Activated CD4-positive, alpha-beta T cell treated with anti-CD3 and anti-CD28 coated beads, Interleukin-2, amount 10 ng/mL, durations not matched to agents 24 days and 14 days (primary cell): ENCODE measurements at places on chromosomes 2 and 18. TPM values are rescaled to one million over a fixed set of nuclear protein-coding genes. Genes with fewer than 3 reads are reported as not detected.

- H3K4me3 ChIP-seq, result no peak overlapping the region
- no peaks in the 10 kb centered on the region for H3K27me3 ChIP-seq
- no peak for DNase-seq
- peaks cover 23% of the 10 kb centered on the region for H3K36me3 ChIP-seq
- H3K27ac ChIP-seq, result peak overlapping the region; percentile 56
Measured at GRCh38 chr2:227351639-227352038, 26.6 kb downstream of the MFF start.

The RAPGEF4 gene
- total RNA-seq, result 0.14 and 0.37 TPM in 2 replicates

GRCh38 chr2:73112913-73113854 lies at the start of gene RAB11FIP5:
RAB11FIP5 (minus strand) TSS chr2:73112948; CDS start chr2:73112777, 171 bp downstream.
- peaks cover 11% of the 10 kb centered on the region for H3K27me3 ChIP-seq
- no peaks in the 10 kb centered on the region for H3K36me3 ChIP-seq
- DNase-seq, result peak; percentile 95
- peak within 1 kb of the TSS; percentile 59 for H3K27ac ChIP-seq
- H3K4me1 ChIP-seq, result peaks cover 25% of the 10 kb centered on the region
- peak within 1 kb of the TSS; percentile 88 for H3K4me3 ChIP-seq

- no peaks in the 10 kb centered on the region for H3K36me3 ChIP-seq
- H3K27me3 ChIP-seq, result no peaks in the 10 kb centered on the region
- no peak for DNase-seq
- H3K27ac ChIP-seq, result no peak overlapping the region
Measured at GRCh38 chr18:8375249-8375648, 234.0 kb upstream of the RAB12 start.

- no peak for DNase-seq
- no peaks in the 10 kb centered on the region for H3K4me1 ChIP-seq
- no peaks in the 10 kb centered on the region for H3K36me3 ChIP-seq
- no peak overlapping the region for H3K27ac ChIP-seq
Measured at GRCh38 chr2:220509966-220510365, 882.5 kb downstream of the SLC4A3 start.

- H3K27me3 ChIP-seq, result no peaks in the 10 kb centered on the region
- H3K27ac ChIP-seq, result no peak overlapping the region
- no peak overlapping the region for H3K4me3 ChIP-seq
- DNase-seq, result no peak
- H3K4me1 ChIP-seq, result no peaks in the 10 kb centered on the region
Measured at GRCh38 chr2:202494300-202495229, 118.4 kb downstream of the BMPR2 start.

GRCh38 chr2:174997110-174997509 lies 8.1 kb downstream of the CHN1 start:
- H3K4me1 ChIP-seq, result peaks cover 8% of the 10 kb centered on the region
- no peak overlapping the region for H3K27ac ChIP-seq
- H3K27me3 ChIP-seq, result peaks cover 25% of the 10 kb centered on the region
- no peak overlapping the region for H3K4me3 ChIP-seq
- no peaks in the 10 kb centered on the region for H3K36me3 ChIP-seq

DNA sequence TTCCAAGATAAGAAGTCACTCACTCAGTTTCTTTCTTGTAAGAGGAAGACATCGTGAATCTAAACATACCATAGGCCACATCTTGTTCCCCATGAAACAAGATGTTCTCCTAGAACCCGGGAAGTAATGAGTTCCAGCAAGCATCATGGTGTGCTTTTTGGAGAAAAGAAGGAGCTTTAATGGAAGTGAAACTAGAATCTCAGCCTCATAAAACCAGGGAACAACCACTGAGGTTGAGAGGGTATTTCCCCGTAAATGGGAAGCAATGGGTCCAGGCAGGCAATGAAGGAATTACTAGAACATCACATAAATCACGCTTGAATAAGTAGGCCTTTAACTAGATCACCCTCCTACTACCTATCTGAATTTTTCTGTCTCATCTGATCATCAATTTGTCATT lies 40.3 kb downstream of the PSTPIP2 start:
- peaks cover 13% of the 10 kb centered on the region for H3K4me1 ChIP-seq
- peaks cover 18% of the 10 kb centered on the region for H3K36me3 ChIP-seq
- no peak for DNase-seq
- no peak overlapping the region for H3K27ac ChIP-seq
- peaks cover 14% of the 10 kb centered on the region for H3K27me3 ChIP-seq

DNA sequence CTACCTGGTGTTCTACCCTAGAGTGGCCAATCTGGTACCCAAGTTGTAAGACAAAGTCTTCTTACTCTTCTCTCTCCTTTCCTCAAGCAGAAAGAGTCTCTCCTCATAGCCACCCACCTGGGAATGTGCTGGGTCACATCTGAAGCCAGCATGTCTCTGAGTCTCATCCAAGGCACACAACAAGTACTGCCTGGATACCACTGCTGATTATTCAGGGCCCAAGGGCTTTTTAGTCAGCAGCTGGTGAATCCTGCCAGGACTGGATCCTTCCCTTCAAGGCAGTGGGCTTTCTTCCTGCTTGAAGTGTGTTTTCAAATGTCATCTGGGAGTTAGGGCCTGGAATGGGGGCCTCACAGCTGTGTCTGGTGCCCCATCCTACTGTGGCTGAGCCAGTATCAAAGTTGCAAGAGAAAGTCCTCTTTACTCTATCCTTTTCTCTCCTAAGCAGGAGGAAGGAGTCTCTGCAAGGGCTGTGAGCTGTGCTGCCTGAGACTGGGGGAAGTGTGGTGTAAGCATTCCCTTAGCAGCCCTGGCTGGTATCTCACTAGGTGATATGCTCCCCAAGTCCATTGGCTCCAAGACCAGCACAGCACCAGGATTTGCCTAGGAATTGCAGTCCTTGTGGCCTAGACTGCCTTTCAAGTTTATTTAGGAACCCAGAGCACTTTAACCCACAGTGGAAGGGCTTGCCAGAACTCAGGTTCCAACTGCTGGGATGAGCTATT lies 27.2 kb downstream of the OXER1 start:
- peaks cover 76% of the 10 kb centered on the region for H3K36me3 ChIP-seq
- DNase-seq, result no peak
- H3K27me3 ChIP-seq, result no peaks in the 10 kb centered on the region
- peaks cover 6% of the 10 kb centered on the region for H3K4me1 ChIP-seq

GRCh38 chr2:172101821-172102390 lies 794 bp downstream of the DLX2 start:
- peak overlapping the region; percentile 56 for H3K27ac ChIP-seq
- H3K4me3 ChIP-seq, result peak overlapping the region; percentile 85
- H3K36me3 ChIP-seq, result peaks cover 4% of the 10 kb centered on the region

The PARD6G gene
- total RNA-seq, result 0.40 and 0.47 TPM in 2 replicates

DNA sequence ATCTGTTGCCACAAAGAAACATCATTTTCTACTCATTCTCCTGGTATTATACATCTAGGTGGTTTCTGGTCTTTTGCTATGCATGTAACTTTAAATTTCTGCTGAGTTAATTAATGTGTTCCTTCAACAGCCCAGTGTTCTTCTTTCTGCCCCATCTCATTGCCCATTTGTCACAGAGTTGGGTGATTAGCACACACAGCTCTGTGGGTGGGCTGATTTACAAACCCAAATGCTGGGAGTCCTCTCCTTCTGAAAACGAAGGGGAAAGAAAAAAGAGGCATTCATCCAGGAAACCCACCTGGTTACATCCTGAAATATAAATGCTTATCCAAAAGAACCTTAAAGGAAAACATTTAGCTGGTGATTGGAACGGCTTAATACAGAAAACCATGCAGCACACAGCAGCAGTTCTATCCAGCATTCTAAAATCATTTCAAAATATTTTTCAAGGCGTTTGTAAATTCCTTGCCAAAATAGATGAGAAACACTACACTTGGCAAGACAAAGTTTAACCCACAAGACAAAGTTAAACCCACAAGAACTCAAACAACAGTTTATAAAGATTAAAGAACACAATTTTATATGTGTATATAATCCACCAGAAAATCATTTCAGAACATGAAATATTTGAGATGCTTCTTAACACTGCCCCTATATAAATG lies 177.9 kb downstream of the ANTXR1 start:
- peaks cover 27% of the 10 kb centered on the region for H3K27me3 ChIP-seq
- no peak overlapping the region for H3K27ac ChIP-seq
- H3K4me3 ChIP-seq, result no peak overlapping the region
- no peaks in the 10 kb centered on the region for H3K4me1 ChIP-seq
- no peak for DNase-seq
- no peaks in the 10 kb centered on the region for H3K36me3 ChIP-seq

The EFHD1 gene
- 0.31 and 0.49 TPM in 2 replicates for total RNA-seq

- peaks cover 49% of the 10 kb centered on the region for H3K4me1 ChIP-seq
- peaks cover 19% of the 10 kb centered on the region for H3K36me3 ChIP-seq
- no peaks in the 10 kb centered on the region for H3K27me3 ChIP-seq
- DNase-seq, result no peak
Measured at GRCh38 chr2:168211664-168212163, 35.7 kb downstream of the STK39 start.

- H3K36me3 ChIP-seq, result peaks cover 72% of the 10 kb centered on the region
- no peak overlapping the region for H3K4me3 ChIP-seq
- no peaks in the 10 kb centered on the region for H3K27me3 ChIP-seq
- peak; percentile 50 for DNase-seq
- H3K4me1 ChIP-seq, result peaks cover 27% of the 10 kb centered on the region
- H3K27ac ChIP-seq, result no peak overlapping the region
Measured at GRCh38 chr18:50276452-50276851, 4.9 kb downstream of the MBD1 start.

DNA sequence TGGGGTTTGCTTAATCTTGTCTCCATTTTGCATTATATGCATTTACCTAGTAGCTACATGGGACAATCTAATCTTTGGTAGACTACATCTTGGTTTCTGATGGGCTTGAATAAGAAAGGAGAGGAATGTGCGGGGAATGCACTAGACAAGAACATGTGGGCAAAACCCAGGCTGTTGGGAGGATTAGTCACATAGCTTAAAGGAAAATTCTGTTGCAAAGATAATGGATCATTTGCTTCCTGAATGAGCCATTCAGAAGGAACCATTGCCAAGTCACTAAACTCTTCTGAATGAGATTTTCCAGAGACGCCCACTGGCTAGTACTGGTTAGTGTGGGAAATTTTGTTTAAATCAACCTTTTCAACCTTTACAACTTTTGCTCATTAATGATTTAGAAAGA lies 84.8 kb downstream of the OSBPL6 start:
- no peaks in the 10 kb centered on the region for H3K36me3 ChIP-seq
- peaks cover 26% of the 10 kb centered on the region for H3K27me3 ChIP-seq
- no peak for DNase-seq

The TRIM43 gene
- total RNA-seq, result not detected in 2 replicates

- H3K27ac ChIP-seq, result peak overlapping the region; percentile 74
- peak overlapping the region; percentile 13 for H3K4me3 ChIP-seq
- peaks cover 4% of the 10 kb centered on the region for H3K36me3 ChIP-seq
- no peak for DNase-seq
- H3K27me3 ChIP-seq, result peaks cover under 1% of the 10 kb centered on the region
Measured at GRCh38 chr2:237149425-237149824, 63.7 kb downstream of the COPS8 start.

The RAB6C gene
- not detected in 2 replicates for total RNA-seq

GRCh38 chr2:2145817-2146216 lies 185.3 kb downstream of the MYT1L start:
- H3K4me3 ChIP-seq, result no peak overlapping the region
- H3K27me3 ChIP-seq, result no peaks in the 10 kb centered on the region
- H3K36me3 ChIP-seq, result no peaks in the 10 kb centered on the region
- H3K27ac ChIP-seq, result no peak overlapping the region
- no peaks in the 10 kb centered on the region for H3K4me1 ChIP-seq
